ENCODE measurements at places on chromosomes 3 and 15.

DNA sequence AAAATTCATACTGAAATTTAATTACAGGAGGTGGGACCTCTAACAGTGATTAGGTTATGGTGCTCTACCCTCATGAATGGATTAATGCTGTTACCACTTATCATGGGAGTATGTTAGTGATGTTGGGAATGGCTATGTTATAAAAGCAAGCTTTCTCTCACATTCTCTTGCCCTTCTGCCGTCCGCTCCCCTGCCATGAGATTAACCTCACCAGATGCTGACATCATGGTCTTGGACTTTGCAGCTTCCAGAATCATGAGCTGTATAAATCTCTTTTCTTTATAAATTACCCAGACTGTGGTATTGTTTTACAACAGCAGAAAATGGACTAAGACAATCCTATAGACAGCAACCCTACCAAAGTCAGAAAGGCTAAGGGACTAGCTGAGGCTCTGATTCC lies 884.8 kb downstream of the FHIT start:
- no peak for DNase-seq

DNA sequence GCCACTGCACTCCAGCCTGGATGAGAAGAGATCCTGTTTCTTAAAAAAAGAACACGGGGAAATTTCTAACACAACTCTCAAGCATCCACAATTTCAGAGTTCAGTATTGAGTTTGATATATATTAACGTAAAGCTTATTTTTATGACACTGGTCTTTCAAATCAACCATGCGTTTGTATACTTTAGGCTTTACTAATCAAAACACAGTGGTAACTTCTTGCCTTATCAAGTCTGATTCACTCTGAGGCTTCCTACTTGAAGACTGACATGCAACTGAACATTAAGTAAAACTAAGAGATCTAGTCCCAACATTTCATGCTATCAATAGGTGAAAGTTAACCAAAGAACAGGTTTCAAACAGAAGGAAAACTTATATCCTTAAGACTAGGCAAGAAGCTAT lies 46.7 kb downstream of the PRTG start:
- no peak for DNase-seq

- no peak for DNase-seq
Measured at GRCh38 chr3:65174713-65175112, 486.9 kb upstream of the ADAMTS9 start.

GRCh38 chr3:51391566-51392354 lies 675 bp downstream of the RBM15B start:
- DNase-seq, result no peak

GRCh38 chr3:71901645-71902044 lies 116.7 kb upstream of the PROK2 start:
- no peak for DNase-seq

GRCh38 chr3:127658234-127658633 lies 14.5 kb upstream of the ABTB1 start:
- no peak for DNase-seq

Data from AG09319 (cell line).